ENCODE measurements at places on chromosomes 11 and 22.

DNA sequence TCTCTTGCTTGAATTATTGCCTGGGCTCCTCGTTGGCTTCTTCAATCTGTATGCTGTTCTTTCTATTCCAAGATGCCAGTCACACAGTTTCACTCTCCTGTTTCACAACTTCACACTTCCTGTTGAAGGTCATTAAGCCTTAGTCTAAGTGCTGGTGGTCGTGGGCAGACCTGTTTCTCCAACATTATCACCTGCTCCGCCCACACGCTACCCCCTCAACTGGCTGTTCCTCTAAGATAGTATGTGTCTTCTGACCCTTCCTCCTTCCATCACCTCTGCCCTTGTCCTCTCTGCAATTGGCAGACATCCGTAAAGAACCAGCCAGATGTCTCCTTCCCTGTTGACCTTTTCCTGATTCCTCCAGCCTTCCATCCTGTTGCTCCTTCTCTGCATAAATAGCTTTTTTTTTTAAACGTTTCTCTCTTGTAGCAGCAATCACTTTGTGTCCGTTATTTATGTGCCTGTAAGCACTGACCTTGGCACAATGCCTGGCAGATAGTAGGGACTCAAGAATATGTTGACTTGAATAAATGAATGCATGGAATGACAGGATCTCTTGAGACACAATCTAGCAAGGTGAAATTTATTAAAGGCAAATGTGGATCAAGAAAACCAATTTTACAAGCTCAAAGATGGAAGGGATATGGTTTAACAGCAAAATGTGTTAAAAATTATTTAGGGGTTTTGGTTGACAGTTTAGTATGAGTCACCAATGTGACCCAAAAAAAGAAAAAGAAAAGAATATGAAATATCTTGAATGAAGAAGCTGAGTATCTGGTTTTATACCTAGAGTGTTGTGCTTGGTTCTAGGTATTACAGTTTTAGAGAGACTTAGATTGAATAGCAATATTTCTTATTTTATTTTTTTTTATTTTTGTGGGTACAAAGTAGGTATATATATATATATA lies 12.6 kb downstream of the DIXDC1 start:
- no peak for DNase-seq

DNA sequence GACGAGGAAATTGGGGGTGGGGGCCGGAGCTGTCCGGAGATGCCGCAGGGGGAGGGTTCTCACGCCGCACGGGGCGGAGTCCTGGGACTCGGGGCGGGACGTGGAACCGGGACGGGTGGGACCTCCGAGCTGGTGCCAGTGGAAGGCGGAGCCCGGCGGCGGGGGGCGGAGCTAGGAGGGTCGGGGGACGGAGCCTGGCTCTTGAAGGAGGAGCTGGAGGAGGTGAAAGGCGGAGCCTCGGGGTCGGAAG lies 271 bp downstream of the FKBP2 start:
- peak; percentile 100 for DNase-seq

GRCh38 chr11:72347691-72348090 lies 86.6 kb downstream of the CLPB start:
- no peak for DNase-seq

DNA sequence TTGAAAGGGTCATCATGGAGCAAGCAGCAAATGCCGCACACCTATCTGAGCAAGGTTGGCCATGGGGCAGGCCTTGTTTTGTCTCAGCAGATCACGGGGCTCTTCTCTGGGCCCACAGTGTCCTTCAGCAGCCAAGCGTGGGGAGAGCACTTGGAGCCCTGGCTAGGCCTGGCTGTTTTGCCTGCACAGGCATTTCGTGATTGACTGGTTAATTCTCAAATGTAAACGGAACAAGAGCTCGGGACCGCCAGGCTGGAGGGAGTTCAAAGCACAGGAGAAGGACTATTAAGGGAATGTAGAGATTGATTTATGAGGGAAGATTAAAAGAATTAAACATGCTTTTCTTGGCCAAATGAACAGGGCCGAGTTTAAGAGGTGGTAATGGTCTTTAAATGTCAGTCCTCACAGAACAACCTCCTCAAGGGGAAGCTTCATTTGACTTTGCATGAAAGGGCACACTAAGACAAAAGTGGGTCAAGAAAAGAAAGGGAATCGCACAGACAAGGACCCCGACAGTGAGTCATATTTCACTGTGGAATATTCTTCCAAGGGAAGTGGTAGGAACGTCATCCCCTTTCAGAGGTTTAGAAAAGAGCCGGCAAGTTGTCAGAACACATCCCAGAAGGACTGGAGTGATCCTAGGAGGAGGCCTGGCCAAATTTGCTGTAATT lies 20.7 kb downstream of the SPON1 start:
- DNase-seq, result peak; percentile 94

- DNase-seq, result no peak
Observed at GRCh38 chr11:19244084-19244483, 3.3 kb upstream of the E2F8 start.

DNA sequence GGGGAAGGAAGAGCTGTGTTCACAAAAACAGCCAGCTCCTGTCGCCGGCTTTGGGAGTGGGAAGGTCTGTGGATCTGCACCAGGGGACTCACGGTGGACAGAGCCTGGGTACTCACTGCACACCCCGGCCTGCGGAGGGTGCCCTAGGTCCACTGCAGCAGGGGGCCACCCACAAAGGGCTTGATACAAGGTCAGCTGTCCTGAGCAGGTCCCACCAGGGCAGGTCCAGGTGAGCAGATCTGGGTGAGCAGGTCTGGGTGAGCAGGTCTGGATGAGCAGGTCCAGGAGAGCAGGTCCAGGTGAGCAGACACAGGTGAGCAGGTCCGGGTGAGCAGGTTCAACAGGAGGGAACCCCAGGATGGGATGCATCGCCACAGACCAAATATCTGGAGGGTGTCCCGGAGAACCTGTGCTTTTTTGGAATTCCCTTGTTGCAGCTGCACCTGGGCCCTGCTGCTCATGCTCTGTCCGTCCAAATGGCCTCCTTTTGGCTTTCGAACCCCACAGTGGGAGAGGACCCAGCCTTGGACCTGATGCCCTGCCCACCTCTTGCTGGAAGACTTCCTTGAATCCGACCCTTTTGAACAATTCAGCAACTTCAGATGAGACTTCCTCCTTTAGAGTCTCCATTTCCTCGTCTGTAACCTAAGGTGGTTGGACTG lies 485.3 kb downstream of the TBC1D22A start:
- DNase-seq, result no peak

DNA sequence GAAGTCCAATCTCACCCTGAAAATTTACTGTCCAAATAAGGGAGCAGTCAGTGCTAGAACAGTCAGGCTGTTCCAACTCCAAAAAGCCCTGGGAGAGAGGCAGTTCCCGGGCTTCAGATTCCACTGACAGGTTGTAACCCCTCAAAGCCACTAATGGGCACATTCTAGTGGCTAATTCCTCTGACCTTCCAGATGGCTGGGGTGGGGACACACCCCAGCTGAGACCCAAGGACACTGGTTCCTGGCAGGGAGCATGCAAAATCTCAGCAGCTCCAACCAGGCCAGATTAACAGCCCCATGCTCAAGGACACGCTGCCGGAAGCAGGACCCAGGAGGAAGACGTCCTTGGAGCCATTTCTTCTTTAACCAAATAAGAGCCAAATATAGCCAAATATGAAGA lies 92.7 kb downstream of the RPL27A start:
- DNase-seq, result no peak

- peak; percentile 81 for DNase-seq
Observed at GRCh38 chr11:78039919-78040671, 17.0 kb upstream of the KCTD14 start.

GRCh38 chr11:57610170-57610569 lies 12.7 kb downstream of the SERPING1 start:
- no peak for DNase-seq

GRCh38 chr22:23754220-23754919 lies at the start of gene VPREB3:
Gene VPREB3, minus strand, starts transcription at chr22:23754425. Its CDS starts 62 bp downstream, at chr22:23754363.
- no peak for DNase-seq

GRCh38 chr11:119094816-119095065 lies 6.9 kb downstream of the DPAGT1 start:
- DNase-seq, result peak; percentile 94

DNA sequence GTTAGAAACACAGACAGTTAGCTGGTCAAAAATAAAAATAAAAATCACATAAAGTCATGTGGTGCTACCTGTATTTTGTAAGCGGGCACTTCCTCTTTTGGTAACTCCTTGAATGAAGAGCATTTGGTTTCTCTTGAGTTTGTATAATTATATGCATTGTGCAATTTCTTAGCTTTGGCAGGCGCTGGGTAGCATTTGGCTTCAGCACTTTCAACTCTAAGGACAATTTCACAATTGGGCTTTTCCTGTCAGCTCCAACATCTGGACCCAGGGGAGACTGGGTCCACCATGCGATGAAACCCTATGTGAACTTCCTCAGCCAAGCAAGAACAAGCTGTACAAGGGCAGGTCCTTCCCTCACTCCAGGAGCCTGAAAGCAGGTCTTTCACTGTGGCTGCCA lies 169.1 kb downstream of the RRAS2 start:
- peak; percentile 82 for DNase-seq

DNA sequence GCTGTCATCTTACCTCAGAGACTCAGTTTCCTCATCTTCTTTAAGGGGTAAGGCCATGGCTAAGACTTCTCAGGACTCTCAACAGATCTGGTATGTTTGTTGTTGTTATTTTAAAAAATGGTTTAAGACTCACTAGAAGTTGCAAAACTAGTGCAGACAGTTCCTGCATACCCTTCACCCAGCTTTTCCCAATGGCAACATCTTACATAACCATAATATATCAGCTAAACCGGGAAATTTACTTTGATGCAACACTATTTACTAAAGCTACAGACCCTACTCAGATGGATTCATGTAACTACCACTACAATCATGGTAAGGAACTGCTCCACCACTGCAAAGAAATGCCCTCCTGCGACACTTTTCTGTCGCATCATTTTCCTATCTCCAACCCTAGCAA lies 20.4 kb downstream of the LGR4 start:
- DNase-seq, result no peak

DNA sequence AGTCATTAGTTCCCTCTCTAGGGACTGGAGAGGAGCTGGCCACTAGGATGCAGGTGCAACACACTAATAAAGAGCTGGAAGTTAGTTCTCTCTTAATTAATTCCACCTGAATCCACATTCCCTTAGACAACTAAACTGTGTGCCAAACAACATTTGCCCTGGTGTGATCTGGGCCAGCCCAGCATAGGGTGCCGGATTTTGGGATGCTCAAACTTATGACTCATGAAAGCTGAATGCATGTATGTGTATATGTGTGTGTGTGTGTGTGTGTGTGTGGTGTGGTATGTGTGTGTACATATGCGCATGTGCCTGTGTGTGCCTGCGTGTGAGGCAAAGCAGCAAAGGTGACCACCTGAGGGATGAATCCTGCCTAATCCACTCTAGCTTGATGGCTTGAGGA lies 110.7 kb downstream of the EHF start:
- no peak for DNase-seq

DNA sequence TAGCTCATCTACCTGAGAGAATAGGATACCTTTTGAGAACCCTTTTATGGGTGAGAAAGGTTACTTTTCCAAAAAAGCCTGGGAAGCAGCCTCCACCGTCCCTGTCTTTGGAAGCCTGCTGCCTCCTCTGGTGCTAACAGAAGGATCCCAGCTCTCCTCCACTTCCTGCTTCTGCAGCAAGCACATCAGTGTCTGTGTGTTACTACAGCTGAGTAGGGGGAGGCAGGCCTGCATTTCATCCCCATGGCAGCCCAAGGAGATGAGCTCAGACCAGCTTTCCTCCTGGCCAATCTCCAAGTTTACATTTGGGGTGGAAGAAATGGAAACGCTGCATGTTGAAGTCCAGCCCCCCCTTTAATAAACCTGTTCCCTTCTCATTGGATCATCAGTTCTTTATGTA lies 7.4 kb upstream of the CCDC34 start:
- no peak for DNase-seq

Measured in sigmoid colon (tissue), 7 donors.